Cerebellar nuclear complex (tissue), 1 donor: ENCODE measurements at places on chromosomes 1 and 21.

- DNase-seq = no peak
Observed at GRCh38 chr1:77473690-77474089, 191.9 kb downstream of the AK5 start.

- no peak for DNase-seq
Observed at GRCh38 chr1:20819818-20820217, 32.7 kb upstream of the HP1BP3 start.

DNA sequence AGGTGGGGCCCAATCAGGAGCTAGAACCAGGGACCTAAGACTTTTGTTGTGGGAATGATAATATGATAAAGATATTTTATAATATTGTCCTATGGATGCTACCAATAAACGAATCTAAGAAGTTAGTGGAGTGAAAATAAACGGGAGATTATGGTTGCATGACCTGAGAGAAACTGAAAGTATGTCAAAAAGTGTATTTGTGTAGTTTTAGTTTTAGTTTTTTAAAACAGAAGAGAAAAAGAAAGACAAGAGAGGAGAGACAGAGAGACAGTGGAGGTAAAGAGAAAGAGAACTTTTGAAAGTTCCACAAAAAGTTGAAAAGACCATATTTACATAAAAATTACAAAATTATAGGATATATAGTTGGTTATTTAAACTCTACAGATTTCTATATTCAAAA, 64.1 kb upstream of the TMPRSS15 start:
- DNase-seq = no peak

- DNase-seq = no peak
Observed at GRCh38 chr1:226419284-226420029, 11.6 kb upstream of the PARP1 start.

- no peak for DNase-seq
Observed at GRCh38 chr1:101167891-101168290, 68.9 kb upstream of the S1PR1 start.

GRCh38 chr1:9362488-9362887, 69.8 kb downstream of the SPSB1 start:
- DNase-seq = no peak

GRCh38 chr21:41186755-41187536, 19.0 kb downstream of the BACE2 start:
- DNase-seq = no peak

GRCh38 chr1:64543831-64544230, 73.9 kb downstream of the CACHD1 start:
- no peak for DNase-seq

- DNase-seq = no peak
Observed at GRCh38 chr1:87104140-87104539, 189.7 kb downstream of the HS2ST1 start.

DNA sequence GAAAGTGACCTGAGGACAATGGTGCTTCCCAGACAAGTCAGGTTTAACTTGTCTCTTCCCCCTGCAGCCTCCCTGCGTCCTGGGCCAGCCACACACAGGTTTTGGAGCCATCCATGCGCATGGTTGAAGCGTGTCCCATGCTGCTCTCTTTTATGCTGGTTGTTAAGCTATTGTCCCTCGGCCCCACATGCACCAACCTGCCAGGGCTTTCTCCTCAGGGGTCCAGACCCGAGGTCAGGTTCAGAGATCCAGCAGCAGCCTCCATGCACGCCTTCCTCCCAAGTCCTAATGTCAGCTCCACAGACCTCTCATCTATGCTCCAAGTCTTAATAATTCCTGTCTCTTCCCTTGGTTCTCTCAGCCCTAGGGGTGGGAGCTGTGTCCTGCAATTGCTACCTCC, 1.6 kb downstream of the ABCA4 start:
- DNase-seq = no peak

GRCh38 chr21:41752231-41752681, 14.6 kb downstream of the RIPK4 start:
- no peak for DNase-seq

DNA sequence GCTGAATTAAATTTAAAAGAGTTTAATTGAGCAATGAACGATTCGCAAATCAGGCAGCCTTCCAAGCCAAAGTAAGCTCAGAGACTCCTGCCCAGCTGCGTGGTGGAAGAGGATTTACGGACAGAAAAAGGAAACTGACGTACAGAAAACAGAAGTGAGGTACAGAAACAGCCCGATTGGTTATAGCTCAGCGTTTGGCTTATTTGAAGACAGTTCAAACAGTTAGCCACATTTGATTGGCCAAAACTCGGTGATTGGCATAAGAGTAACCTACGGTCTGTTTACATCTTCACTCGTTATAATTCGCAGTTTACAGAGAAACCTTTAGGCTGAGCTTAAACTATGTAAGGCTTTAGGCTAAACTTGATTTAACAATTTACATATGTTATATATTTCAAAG, 46.9 kb downstream of the CR1L start:
- DNase-seq = no peak

DNA sequence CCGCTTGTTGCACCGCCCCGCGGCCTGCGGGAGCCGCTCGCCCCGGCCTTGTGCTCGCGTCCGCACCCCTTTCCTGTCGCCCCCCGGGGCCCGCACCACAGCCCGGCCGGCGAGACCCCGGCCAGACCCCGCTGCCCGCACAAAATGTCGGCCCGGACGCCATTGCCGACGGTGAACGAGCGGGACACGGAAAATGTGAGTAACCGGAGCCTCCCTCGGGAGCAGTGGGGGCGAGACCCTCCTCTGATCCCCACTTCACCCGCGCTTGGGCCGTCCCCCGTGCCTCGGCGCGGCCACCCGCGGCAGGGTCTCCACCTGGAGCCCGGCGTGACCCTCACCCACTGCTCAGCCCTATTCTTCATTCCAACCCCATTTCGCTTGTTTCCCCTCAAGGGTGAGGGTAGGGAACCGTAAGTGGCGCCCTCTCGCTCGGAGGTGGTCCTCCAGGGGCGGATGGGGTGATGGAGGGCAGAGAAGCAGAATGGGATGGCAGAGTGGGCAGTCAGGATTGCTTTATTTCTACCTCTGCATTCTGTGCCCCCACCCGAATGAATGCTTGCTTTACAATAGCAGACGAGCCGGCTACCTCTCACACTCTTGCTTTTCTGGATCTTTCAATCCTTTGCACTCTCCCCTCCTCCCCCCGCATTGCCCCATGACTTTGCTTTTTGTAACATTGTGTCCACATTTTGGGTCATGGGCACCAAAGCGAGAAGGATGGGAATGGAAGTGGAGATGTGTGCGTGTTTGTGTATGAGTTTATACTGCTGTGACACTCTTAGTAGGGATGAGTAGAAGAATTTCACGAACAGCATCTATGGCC, 954 bp downstream of the MARK1 start:
- DNase-seq = no peak

- DNase-seq = no peak
Observed at GRCh38 chr1:10304295-10304694, 93.9 kb downstream of the KIF1B start.

- DNase-seq = no peak
Observed at GRCh38 chr1:93625582-93626327, 55.9 kb downstream of the BCAR3 start.

DNA sequence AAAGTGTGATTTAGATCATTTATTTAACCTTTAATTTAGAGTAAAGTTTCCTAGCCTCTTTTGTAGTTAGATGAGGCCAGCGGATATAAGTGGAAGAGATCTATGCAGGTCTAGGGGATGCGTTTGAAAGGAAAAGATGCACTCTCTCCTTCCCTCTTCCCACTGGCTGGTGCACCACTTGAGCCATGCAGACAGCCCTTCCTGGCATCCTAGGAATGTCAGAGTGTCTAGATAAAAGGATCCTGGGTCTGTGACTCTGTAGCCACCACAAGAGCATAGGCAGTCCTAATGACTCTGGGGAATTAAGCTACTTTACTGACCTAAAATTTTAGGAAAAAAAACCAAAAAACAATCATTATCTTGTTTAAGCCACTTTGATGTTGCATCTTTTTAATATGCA, 16.0 kb upstream of the STUM start:
- DNase-seq = no peak

- no peak for DNase-seq
Observed at GRCh38 chr1:150887018-150887417, at the start of gene CTXND2. CTXND2 (plus strand) TSS chr1:150887136; CDS start chr1:150912315, 25,179 bp downstream.

- no peak for DNase-seq
Observed at GRCh38 chr1:18262726-18263125, 155.1 kb downstream of the IGSF21 start.

- DNase-seq = no peak
Observed at GRCh38 chr1:14616632-14617396, 18.3 kb downstream of the KAZN start.

GRCh38 chr1:241849345-241849695, 1.3 kb downstream of the EXO1 start:
- DNase-seq = no peak

- no peak for DNase-seq
Observed at GRCh38 chr21:39388038-39388810, 39.3 kb upstream of the HMGN1 start.

DNA sequence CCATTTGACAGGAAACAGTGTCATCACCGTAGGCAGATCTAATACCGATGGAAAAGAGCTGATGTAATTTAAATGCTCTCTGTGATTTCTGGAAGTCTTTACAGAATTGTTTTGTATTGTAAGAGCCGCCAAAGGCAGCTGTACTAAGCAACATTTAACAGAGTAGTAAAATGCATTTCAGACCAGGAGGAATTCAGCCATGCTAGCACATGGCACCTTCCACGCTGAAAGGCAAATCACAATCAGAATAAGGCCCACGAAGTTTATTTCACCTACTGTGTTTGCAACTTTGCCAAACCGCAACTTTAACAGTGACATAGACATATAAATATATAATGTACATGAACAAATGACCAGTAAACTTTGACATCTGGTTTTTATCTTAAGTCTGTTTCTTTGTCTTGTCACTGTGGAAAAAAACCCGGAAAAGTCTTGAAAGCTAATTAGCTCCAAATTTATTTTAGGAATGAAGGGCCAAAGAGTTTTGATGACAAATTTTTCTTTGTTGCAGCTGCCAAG, 26.1 kb upstream of the DISC1 start:
- DNase-seq = no peak

GRCh38 chr1:21937034-21937371, at the start of gene HSPG2:
HSPG2 (minus strand) TSS chr1:21937310; CDS start chr1:21937217, 93 bp downstream.
- no peak for DNase-seq

- no peak for DNase-seq
Observed at GRCh38 chr1:147892731-147893214, 9.8 kb upstream of the GJA8 start.

DNA sequence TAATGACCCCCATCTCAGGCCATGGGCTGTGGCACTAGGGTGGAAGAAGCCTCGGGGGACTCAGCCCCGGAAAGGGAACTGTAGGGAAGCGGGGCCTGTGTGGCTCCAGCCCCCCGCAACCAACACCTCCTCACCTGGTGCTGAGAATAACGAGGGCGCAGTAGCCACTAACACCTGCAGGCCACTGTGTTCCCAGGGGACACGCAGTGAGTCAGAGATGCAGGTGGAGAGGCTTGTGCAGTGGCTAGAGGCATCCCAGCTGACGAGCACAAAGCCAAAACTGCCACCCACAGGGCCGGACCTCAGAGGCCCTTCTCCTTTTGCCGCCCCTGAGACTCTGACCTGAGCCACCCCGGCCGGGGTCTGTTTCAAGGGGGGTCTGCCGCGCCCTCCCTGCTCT, 33.5 kb upstream of the CCDC27 start:
- DNase-seq = no peak

GRCh38 chr1:23254584-23254983, 37.3 kb upstream of the HTR1D start:
- no peak for DNase-seq

- DNase-seq = peak; percentile 71
Observed at GRCh38 chr1:15046487-15047165, 106.9 kb upstream of the TMEM51 start.

DNA sequence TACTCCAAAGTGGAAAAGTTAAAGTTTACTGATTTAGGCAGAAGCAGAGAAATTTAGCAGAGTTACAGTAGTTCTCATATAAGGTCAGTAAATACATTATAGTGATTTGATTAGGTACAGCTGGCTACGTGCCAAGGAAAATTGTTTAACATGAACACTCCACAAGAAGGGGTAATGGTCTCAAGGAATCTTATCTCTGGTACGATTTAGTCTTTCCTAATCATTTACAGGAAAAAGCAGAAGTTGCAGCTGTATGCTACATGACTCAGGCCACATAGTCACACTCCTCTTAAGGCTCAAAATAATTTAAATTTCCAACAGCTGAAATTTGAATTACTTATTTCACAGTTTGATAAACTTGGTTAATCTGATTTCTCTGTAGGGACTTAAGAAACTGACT, 36.9 kb upstream of the OR2B11 start:
- no peak for DNase-seq

- no peak for DNase-seq
Observed at GRCh38 chr1:109316506-109316905, 9.7 kb upstream of the MYBPHL start.

- no peak for DNase-seq
Observed at GRCh38 chr1:117392771-117393170, 25.5 kb downstream of the MAN1A2 start.

DNA sequence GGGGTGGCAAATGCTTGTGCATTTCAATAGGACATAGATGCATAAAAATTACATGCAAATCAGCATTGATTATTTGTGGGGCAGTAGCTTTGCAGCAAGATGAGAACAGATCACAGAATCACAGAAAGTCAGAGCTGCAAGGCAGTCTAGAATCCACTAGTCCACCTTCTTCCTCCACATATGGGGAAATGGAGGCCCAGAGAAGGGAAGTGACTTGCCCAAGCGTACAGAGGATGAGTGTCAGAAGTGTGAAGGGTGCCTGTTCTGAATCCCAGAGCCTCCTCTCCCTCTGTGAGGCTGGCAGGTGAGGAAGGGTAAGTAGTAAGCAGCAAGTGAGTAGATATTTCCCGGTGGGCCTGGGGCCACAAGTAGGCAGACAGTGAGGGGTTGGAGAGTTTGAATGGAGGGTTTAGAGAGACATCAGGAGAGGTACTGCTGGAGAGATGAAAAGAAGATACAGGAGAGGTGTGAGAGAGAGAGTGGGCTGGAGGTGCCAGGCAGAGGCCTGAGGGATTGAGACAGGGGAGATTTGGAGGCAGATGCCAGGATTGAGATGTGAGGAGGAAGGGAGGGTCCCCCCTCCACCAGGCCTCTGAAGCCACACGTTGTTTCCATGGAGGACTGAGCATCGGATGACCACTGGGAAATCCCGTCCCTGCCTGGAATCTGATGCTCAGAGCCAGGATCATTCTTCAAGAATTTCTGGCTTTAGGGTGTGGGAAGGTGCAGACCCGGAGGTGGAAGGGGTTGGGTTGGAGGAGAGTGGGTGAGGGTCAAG, 4.8 kb upstream of the MYOG start:
- no peak for DNase-seq

DNA sequence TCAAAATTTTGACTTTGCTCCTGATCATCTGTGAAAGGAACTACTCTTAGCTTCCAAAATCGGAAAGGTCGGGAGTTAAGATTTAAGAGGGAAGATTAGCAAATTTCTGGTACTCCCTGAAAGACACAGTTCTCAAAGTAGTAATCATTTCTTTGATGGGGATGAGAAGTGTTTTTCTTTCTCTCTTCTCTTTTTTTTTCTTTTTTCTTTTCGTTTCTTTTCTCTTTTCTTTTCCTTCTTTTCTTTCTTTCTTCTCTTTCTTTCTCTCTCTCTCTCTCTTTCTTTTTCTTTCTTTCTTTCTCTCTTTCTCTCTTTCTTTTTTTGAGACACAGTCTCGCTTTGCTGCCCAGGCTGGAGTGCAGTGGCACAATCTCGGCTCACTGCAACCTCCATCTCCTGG, 5.1 kb upstream of the RAB29 start:
- DNase-seq = no peak
